ENCODE measurements at places on chromosomes 3 and 15.

DNA sequence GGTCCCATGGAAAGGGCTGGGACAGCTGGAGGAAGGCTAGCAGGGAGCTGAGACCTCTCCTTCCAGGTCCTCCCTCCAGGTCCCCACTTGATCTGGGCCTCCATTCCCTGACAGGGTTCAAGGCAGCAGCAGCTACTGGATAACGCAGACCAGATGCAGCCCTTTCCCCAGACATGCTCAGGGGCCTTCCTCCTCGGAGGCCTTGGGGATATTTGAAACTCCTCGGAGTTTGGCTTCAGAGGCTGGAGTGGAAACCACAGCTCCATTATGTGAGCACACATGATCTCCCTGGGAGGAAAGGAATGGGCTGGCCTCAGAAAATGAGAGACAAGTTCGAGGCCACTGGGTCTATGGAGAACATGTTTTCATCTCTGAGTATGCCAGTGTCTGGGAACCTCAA is 119.3 kb downstream of the SMAD6 start:
- no peak for DNase-seq

DNA sequence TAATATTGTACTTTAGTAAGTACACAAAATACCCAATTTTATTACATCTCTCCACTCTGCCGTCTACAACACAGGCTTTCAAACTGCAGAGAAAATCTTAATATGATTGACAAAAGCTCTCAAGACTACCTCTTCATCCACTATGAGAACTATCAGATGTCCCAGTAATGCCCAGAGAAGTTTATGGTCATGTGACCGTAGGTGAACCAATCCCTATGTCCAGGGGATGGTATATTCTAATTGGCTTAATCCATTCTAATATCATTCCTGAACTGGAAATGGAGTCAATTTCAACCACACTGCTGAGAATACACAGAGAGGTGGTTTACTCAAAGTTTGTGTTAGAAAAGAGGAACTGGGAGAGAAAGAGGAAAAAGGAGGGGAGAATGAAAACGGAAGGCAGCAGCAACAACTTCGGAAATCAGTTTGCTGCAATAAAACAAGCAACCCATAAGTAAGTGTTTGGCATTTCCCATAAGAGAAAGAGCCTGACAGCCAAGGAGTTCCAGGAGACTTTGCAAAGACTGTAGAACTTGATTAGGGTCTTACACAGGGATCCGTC is 7.3 kb downstream of the SST start:
- DNase-seq = no peak

GRCh38 chr3:113245761-113246161 is 34.4 kb downstream of the BOC start:
- no peak for DNase-seq

- DNase-seq = no peak
These were observed 179.7 kb upstream of the LPP start for GRCh38 chr3:187973977-187974870.

All from non-pigmented ciliary epithelial cell (primary cell).